ENCODE measurements at places on chromosomes 7 and 10.

- no peak for DNase-seq
Measured at GRCh38 chr7:28488061-28488791, 75.9 kb downstream of the CREB5 start.

- DNase-seq: no peak
Measured at GRCh38 chr10:123301077-123301857, 147.1 kb downstream of the BUB3 start.

GRCh38 chr10:91341686-91342085, 68.5 kb upstream of the HECTD2 start:
- DNase-seq: no peak

DNA sequence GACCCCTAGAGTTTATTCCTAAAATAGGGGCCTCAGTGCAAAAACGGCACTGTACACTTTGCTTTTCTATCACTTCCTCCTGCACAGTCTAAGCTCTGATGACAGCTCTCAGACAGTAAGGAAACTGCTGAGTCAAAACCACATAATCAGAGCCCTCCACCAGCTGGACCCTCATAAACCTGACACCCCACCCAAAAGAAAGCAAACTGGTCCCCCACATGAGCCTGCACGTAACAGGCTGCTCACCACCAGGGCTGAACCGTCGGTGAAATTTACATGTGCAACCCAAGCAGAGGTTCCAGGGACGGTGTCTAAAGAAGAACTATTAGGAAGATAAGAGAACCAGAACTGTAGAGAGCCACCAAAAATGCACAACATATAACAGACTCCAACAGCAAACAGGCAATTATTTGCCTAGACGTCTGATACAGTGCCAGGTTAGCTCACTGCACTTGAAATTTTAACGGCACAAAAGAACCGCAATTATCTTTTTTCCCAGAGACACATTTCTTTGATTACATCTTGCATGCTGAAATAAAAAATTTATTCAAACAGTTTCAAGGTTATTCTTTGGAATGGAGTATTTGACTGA, 19.6 kb downstream of the SGMS1 start:
- no peak for DNase-seq

- no peak for DNase-seq
Measured at GRCh38 chr10:26799342-26799741, 61.4 kb downstream of the ABI1 start.

DNA sequence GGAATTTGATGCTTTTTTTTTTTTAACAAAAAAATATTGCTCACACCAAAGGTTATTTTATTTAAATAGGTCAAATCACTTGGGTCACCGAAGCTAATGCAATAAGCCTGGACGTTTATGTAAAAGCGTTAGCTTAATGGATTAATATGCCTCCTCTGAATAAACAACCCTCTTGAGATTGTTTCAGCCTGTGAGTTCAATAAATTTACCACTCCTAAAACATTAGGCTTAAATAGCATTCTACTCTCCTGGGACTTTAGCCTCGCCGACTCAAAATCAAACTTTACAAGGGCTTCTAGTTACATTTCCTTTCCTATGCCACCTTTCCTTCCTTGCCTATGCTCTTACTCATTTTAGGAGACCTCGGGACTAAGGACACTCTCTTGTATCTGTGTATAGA, 79.3 kb downstream of the DNAJB9 start:
- DNase-seq: no peak

GRCh38 chr10:18297659-18298058, 157.4 kb downstream of the CACNB2 start:
- no peak for DNase-seq

DNA sequence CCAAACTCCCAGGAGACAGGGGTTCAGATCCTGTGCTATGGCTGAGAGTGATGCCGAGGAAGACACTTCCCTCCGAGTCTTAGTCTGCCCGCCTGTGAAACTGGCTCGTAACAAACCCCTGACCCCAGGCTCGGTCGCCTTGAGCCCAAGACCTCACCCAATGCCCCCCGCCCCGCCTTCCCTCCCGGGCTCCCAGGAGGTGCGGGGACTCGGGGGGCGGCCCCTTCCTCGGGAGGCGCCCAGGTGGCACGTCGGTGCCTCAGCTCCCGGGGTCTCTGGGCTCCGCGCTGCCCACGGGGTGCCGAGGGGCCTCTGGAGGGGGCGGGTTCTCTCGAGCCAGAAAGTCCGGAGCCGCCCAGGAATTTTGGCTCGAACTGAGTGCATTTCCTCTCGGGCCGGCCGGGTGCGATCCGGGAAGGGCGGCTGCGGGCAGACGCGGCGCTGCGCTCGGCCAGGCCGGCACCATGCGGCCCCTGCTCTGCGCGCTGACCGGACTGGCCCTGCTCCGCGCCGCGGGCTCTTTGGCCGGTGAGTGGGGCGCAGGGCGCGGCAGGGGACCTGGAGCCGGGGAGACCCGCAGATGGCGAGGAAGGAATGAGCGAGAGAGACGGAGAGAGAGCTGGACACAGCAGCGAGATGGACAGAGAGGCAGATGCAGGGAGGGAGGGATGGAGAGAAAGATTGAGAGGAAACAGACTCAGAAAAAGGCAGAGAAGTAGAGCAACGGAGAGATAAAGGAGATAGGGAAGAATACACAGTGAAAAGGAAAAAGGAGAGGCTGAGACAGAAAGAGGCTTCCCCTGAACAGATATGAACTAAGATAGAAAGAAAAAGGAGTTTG, at the start of gene PLAC9:
PLAC9 (plus strand) TSS at position 432 of the 841 bp plus-strand sequence; CDS start at position 465, 33 bp downstream.
- DNase-seq: no peak

DNA sequence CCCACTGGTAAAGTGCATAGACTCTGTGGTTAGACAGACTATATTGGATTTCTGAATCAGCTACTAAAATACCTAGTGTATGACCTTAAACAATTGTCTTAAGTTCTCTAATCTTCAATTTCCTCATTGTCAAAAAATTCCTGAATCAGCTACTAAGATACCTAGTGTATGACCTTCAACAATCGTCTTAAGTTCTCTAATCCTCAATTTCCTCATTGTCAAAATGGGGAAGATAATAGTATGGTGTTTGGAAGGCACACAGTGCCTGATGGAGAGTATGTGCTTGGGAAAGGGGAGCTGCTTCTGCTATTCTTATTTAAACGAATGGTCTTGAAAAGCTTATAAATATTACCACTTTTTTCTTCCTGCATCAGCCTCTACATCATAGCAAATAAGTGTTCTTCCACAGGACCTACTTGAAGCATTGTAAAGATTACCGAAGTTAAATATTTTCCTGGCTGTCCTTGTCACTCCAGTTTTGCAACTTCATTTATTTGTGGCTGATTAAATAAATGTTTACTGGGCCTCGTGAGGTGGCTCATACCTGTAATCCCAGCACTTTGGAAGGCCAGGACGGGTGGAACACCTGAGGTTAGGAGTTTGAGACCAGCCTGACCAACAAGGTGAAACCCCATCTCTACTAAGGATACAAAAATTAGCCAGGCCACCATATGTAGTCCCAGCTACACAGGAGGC, 64.4 kb upstream of the ITGA8 start:
- no peak for DNase-seq

- DNase-seq: no peak
Measured at GRCh38 chr7:47428052-47428767, 153.7 kb downstream of the TNS3 start.

- DNase-seq: no peak
Measured at GRCh38 chr7:135822376-135822775, 73.8 kb upstream of the FAM180A start.
